ENCODE measurements at places on chromosomes 13 and 19.

- DNase-seq = no peak
Measured at GRCh38 chr13:68168448-68168847, 938.3 kb upstream of the PCDH9 start.

GRCh38 chr19:8151767-8152035, 2.3 kb upstream of the FBN3 start:
- DNase-seq = no peak

- DNase-seq = no peak
Measured at GRCh38 chr13:25453850-25454365, 82.1 kb downstream of the ATP8A2 start.

GRCh38 chr19:35206379-35206778, 22.2 kb downstream of the FAM187B start:
- DNase-seq = peak; percentile 71

DNA sequence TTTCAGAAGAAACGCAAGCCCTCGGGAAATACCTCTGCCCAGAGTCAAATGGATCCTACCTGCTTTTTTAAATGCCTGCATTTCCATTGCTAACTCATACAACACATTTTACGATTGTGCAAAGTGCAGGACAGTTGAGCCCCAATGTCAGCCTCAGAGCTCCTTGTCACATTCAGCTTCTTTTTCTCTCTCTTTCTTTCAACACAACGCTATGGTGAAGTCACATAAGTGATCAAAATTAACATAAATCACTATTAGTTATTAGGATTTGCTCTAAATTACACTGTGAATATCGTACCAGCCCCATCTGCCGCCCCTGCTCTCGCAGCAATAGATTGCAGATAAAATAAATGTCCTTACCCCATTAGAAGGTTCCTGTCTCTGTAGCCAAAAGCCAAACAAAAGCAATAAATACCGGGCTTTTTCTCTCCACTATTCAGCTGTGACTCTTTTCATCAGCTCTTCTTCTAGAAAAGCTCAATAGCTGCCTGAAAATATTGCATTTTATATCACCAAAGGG, 8.8 kb downstream of the POU4F1 start:
- DNase-seq = no peak

GRCh38 chr13:69324090-69324886, 783.3 kb upstream of the ATXN8OS start:
- DNase-seq = no peak

GRCh38 chr19:56091066-56091490, 30.0 kb downstream of the ZNF787 start:
- no peak for DNase-seq

GRCh38 chr19:30851646-30852045, 479.5 kb downstream of the ZNF536 start:
- no peak for DNase-seq

DNA sequence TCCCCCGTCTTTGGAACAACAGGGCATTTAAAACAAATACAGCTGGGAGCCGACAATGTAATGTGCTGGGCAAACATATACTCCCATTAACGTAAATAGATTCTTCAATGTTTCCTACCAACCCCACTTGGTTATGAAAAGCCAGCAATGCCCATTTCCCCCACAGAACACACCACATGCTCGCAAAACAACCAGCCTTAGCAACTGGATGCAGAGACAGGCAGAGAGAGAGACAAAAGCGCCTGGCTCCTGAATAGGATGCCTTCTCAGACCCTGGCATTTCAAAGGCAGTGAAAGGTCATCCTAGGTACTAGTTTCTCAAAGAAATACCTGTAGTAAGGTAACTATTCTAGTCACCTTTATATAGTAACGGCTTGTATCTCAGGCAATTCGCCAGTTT, 462.9 kb downstream of the ITGBL1 start:
- no peak for DNase-seq

DNA sequence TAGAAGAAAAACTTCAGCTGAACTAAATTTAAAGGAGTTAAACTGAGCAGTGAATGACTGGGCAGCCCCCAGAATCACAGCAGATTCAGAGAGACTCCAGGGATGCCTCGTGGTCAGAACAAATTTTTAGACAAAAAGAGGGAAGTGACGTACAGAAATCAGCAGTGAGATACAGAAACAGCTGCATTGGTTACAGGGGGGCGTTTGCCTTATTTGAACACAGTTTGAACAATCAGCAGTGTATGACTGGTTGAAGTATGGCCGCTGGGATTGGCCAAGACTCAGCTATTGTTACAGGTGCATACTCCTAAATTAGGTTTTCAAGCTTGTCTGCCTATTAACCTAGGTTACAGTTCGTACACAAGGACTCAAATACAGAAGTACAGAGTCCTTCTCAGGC, 2.2 kb upstream of the SPRYD7 start:
- no peak for DNase-seq

GRCh38 chr19:19745496-19746285, 12.8 kb upstream of the ZNF14 start:
- no peak for DNase-seq

GRCh38 chr13:110483386-110483968, 78.0 kb downstream of the RAB20 start:
- DNase-seq = no peak

GRCh38 chr13:37918116-37918714, 48.6 kb upstream of the TRPC4 start:
- DNase-seq = no peak

- no peak for DNase-seq
Measured at GRCh38 chr19:48470856-48471255, 1.7 kb downstream of the CYTH2 start.

DNA sequence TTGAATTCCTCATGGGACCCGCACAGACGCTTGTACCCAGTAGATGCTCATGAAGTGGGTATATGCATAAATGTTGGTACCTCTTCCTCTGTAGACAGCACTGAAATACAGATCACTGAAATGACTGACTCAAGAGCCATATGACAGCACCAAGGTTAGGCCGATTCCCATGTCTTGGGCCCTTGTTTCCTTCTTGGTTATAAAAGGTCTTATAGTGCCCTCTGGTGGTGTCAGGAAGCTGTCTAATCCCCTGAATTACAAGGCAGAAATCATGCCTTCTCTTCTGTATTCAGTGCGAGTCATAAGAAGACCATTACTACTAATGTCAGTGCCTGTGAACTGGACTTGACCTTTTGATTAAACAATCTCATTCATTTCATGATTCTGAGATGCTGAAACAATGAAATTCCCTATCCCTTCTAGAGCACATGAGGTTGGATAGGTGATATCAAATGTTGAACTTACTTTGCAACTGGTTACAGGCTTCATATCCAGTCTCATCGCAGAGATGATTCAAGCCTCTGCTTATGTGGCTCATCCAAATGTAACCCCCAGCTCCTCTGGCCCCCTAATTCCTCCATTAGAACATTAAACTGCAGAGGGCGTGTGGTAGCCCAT, 59.7 kb downstream of the SPATA13 start:
- DNase-seq = peak; percentile 68

GRCh38 chr19:33302974-33303790, 848 bp upstream of the CEBPA start:
- DNase-seq = no peak

GRCh38 chr19:41646589-41647204, 19.8 kb upstream of the CEACAM4 start:
- DNase-seq = peak; percentile 61

DNA sequence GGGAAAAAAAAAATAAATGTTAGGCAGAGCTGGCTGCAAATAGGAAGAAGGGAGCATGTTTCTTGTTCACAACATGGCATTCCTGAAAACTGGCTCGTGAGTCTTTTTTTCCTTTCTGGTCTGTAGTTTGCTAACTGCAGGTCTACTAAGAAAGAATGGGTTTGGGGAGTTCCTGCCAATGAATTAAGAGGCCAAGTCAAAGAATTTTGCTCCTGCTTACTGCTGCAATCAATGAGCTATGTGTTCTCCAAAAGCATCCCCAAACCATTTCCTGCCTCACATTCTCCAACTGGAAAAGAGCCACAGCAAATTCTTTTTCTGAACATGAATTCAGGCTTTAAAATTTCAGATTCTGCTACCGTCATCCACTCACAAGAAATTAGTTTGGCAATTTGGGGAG, 88.6 kb downstream of the DCT start:
- DNase-seq = no peak

DNA sequence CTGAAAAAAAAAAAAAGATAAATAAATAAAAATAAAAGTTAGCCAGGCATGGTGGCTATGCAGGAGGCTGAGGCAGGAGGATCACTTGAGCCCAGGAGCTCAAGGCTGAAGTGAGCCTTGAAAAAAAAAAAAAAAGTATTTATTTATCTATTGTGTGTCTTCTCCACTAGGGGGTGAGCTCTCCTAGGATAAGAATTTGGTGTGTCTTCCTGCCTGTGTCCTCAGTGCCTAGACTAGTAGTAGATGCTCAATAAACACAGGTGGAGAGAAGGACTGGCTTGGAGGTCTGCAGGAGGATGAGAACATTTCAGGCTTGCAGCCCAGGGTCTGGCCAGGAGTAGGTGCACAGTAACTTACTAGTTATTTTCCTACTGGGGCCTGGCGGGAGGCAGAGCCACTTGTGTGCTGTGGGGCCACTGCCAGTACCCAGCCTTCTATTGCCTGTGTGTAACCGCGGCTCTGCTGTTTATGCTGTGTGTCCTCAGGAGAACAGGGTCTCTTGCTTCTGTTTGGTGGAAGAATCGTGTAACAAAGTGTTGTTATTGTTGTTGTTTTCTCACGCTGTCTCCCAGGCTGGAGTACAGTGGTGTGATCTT, 5.4 kb downstream of the LMTK3 start:
- DNase-seq = peak; percentile 25

DNA sequence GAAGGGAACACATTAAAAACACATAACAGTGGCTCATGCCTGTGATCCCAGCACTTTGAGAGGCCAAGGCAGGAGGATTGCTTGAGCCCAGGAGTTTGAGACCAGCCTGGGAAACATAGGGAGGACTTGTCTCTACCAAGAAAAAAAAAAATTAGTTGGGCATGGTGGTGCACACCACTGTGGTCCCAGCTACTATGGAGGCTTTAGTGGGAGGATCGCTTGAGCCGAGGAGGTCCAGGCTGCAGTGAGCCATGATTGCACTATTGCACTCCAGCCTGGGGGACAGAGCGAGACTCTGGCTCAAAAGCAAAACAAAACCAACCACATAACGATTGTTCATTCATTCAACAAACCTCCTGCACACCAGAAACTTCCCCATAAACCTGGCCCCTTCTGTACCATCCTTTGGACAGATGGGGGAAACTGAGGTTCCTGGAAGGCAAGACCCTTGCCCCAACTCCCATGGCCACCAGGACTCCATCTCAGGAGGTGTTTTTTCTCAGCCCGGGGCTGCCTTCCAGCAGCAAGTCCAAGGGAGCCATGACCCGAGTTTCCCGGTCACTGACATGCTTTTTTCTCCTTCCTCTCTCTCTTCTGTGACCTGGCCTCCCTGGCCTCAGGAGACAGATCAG, 4.3 kb downstream of the FOSB start:
- DNase-seq = no peak

DNA sequence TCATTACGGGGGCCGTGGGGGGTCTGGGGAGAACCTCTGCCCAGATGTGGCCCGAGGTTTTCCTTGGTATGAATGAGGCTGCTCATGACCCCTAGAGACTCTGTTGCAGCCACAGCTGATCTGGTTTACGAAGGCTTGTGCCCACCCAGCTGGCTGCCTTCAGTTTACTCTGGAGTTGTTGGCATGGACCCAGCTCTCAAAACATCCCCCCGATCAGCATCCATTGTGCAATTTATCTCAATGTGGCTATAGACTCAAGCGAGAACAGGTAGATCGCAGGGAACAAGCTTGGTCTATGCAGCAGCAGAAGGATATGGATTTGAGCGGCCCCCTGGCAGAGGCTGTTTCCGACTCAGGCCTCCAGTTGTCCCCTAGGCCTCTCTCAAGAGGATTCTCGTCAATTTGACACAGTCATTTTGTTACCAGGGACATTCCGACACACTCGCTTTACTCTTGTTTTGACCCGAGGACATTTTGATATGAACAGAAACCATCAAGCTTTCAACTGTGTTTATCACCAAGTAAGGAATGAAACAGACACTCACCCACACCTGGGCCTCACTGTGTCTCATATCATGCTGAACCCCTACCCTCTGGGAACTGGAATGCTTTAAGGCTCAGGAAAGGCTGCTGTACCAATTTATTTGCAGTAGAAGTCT, 161.5 kb downstream of the KATNAL1 start:
- DNase-seq = no peak

DNA sequence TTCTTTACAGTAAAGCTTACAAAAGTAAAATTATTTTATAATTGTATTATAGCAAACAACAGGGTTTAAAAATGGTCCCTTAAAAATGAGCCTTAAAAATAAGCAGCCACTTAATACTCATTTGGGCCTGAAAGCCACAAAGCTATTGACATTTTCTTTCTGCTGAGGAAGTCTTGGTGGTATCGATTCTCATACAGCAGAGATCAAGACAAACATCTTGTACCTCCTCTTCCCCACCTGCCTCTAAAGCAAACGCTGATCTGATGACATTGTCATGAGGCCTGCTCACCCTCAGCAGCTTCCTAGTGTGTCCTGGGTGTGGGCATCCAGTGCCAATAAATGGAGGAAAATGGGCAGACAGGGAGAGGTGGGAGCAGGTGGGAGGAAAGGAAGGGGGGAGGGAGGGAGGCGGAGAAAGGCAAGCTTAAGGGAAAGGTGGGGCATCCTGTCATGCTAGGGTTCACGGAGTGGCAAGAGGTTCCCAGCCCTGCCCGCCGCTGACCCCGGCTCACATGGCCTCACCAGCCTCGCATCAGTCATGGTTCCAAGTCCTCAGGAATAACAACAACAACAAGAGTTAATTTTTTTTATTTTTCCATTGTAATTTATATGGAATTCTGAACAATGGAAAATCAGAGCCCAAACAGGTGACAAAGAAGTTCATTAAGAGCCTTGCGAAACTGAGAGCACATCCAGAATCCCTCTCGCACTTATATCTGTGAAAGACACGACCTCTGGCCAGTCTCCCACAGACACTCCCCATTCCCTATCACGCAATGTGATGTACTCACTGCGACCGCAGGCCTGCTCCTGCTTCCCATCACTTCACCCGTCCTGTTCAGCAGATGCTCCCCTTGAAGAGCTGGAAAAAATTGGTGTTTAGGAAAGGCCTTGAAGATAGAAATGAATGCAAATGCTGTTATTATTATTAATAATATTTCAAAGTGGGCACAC, 15.1 kb upstream of the ATP11A start:
- peak; percentile 16 for DNase-seq

DNA sequence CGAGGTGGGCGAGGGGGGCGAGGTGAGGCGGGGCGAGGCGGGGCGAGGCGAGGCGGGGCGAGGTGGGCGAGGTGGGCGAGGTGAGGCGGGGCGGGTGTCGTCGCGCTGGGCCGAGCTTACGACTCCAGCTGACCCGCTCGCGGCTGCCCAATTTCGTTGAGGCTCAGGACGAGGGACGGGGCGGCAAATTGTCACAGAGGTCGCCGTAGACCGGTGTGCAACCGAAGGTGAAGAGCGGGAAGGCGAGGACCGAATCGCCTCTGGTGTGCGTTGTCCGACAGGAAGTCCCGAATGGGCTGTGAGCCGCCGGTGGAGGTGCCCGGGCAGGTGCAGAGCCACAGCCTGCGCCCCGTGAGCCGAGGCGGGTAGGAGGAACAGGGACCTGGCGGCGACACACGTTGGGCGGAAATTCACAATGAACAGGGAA, at the start of gene LACC1:
LACC1 (plus strand) TSS at position 150 of the 427 bp plus-strand sequence. CDS start 1,082 bp downstream, outside the sequence.
- peak; percentile 73 for DNase-seq

- DNase-seq = peak; percentile 51
Measured at GRCh38 chr13:51614350-51614786, 30.1 kb downstream of the WDFY2 start.

- peak; percentile 72 for DNase-seq
Measured at GRCh38 chr19:16338470-16339360, 14.1 kb downstream of the KLF2 start.

GRCh38 chr19:16205205-16206045, 7.7 kb downstream of the AP1M1 start:
- no peak for DNase-seq

All from CD4-positive, alpha-beta T cell treated with Interleukin-17A for 4 hours (primary cell).